ENCODE measurements at places on chromosomes 12 and 14. TPM values are rescaled to one million over a fixed set of nuclear protein-coding genes. Genes with fewer than 3 reads are reported as not detected.
A peak's percentile ranks its signal among the peaks of the same experiment; 100 is the strongest.

GRCh38 chr14:104521816-104522745, 57.5 kb upstream of the C14orf180 start:
- H3K27me3 ChIP-seq: no peaks in the 10 kb centered on the region
- H3K4me1 ChIP-seq: no peaks in the 10 kb centered on the region
- H3K27ac ChIP-seq: no peak overlapping the region
- peak; percentile 8 for DNase-seq

DNA sequence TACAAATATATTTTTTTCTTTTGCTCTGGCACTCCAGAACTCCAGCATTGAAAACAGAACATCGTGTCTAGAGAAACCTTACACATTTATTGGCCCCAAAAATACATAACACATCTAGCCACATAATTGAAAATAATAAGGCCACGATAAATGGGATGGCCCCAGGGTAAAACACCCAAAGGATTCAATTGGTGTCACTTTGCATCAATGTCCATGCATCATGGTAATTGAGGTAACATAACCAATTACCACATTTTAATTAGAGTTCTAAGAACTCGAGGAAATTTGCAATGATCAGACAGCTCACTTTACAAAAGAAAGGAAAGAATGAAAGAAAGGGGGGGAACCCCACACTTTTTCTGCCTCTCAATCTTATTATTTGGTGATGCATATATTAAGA, 151.8 kb upstream of the NPAS3 start:
- no peaks in the 10 kb centered on the region for H3K27me3 ChIP-seq
- H3K4me3 ChIP-seq: no peak overlapping the region
- no peak overlapping the region for H3K27ac ChIP-seq
- no peaks in the 10 kb centered on the region for H3K36me3 ChIP-seq
- no peak for DNase-seq

DNA sequence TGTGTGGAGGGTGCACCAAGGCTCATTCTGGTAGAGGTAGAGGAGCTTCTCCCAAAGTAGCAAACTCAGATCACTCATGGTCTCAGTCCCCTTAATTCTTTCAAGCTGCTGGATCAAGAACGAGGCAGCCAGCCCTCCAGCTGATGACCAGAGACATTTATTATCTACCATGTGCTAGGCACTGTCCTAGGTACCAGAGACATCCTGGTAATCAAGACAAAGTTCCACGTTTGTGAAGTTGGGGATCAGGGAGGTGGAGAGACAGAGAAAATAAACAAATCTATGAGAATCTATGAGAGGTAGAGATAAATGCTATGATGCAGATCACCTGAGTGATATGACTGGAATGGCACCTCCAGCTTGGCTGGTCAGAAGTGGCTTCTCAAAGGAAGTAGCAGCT, 130.2 kb downstream of the CRADD start:
- no peaks in the 10 kb centered on the region for H3K27me3 ChIP-seq
- no peak overlapping the region for H3K4me3 ChIP-seq
- DNase-seq: no peak
- H3K36me3 ChIP-seq: no peaks in the 10 kb centered on the region
- H3K27ac ChIP-seq: no peak overlapping the region
- H3K4me1 ChIP-seq: no peaks in the 10 kb centered on the region

The TAS2R8 gene
- not detected for polyA plus RNA-seq

The KIF26A gene
- 1.8 TPM for polyA plus RNA-seq

Data from stomach (tissue), 19 donors.